ENCODE measurements at places on chromosomes 2 and 18. TPM values are rescaled to one million over a fixed set of nuclear protein-coding genes. Genes with fewer than 3 reads are reported as not detected.

LYPD6 gene
- 0.51 TPM for polyA plus RNA-seq

SERPINB10 gene
- 0.46 TPM for polyA plus RNA-seq

CFLAR gene
- 58.5 TPM for polyA plus RNA-seq

DNAH7 gene
- 0.09 TPM for polyA plus RNA-seq

ALK gene
- 0.04 TPM for polyA plus RNA-seq

PDCD1 gene
- 0.54 TPM for polyA plus RNA-seq

FNDC4 gene
- polyA plus RNA-seq: 34.0 TPM

PRKAG3 gene
- not detected for polyA plus RNA-seq

POMC gene
- 0.59 TPM for polyA plus RNA-seq

HMSD gene
- polyA plus RNA-seq: 0.55 TPM

RNF144A gene
- polyA plus RNA-seq: 2.0 TPM

CD28 gene
- polyA plus RNA-seq: 0.09 TPM

RND3 gene
- polyA plus RNA-seq: 47.6 TPM

GLS gene
- 8.5 TPM for polyA plus RNA-seq

TDRD15 gene
- polyA plus RNA-seq: not detected

FAM110C gene
- polyA plus RNA-seq: 31.1 TPM

CCDC121 gene
- 1.0 TPM for polyA plus RNA-seq

CGREF1 gene
- 2.4 TPM for polyA plus RNA-seq

IL1R2 gene
- 67.2 TPM for polyA plus RNA-seq

FAM228A gene
- 0.16 TPM for polyA plus RNA-seq

PLGLB1 gene
- 0.68 TPM for polyA plus RNA-seq

RGPD4 gene
- not detected for polyA plus RNA-seq

RUFY4 gene
- 0.28 TPM for polyA plus RNA-seq

KCNE4 gene
- 0.64 TPM for polyA plus RNA-seq

DGKD gene
- 15.4 TPM for polyA plus RNA-seq

TTN gene
- polyA plus RNA-seq: 0.09 TPM

All from esophagus (tissue), 2 donors.